ENCODE measurements at places on chromosomes 6 and 20.

DNA sequence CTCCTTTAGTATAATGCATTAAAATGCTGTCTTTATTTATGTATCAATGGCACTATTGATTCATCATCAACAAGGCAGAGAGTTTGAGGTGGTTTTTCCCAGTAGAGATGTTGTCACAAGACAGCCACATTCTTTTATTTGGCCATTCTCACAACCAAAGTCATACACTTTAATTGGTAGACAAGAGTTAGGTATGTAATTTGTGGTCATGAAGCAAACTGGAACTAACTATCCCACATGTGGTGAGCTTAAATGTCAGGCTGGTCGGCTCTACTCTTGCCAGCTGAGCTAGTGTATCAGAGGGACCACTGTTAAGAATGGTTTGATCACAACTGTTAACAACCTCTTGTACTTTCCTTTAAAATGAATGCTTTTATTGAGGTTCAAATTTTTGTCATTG, 714.6 kb downstream of the CD109 start:
- DNase-seq, result no peak

GRCh38 chr20:63186084-63186483, 29.8 kb downstream of the YTHDF1 start:
- DNase-seq, result no peak

DNA sequence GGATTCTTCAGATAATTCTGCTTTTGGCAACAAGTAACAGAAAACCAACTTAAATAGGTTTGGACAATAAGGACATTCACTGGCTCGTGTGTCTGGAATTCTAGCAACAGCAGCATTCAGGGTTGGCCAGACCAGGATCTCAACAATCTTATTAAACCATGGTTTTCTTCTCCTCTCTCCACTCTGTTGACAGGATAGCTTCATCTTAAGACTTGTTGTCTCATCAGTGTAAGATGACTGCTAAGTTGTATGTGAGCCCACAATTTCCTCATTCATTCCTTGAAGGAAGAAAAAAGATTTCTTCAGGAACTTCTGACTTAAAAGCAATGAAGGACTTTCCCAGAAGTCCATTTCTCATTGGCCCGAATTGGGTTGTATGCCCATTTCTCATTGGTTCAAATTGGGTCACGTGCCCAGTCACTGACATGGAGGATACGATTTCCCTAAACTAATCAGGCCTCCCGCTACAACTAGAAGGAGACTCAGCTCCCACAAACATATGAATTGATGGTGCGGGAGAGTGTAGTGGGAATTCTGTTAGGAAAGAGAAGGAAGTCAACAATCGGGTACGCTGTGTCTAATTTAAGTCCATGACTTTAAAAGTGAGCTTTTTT, 83.7 kb downstream of the SLC22A3 start:
- no peak for DNase-seq

GRCh38 chr6:167058261-167058660, 59.1 kb downstream of the CEP43 start:
- DNase-seq, result no peak

GRCh38 chr6:36126553-36127458, 3.5 kb upstream of the MAPK13 start:
- peak; percentile 56 for DNase-seq

DNA sequence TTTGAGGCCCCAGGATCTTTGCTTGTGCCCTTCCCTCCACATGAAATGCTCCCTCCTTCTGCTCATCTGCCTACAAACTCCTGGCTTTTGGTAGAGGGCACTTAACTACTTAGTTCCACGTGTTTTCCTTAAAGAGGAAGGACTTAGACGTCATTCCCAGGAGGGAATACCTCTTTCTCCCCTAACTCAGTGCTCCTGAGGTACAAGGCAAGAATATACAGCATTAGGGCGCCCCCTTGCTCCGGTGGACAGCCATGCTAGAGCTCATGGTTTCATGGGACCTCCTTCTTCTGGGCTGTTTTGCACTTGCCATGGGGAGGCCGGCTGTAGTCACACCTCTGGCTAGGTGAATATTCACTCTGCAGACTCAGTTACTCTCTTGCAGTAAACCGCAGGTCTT, 93.8 kb upstream of the LY86 start:
- peak; percentile 18 for DNase-seq

DNA sequence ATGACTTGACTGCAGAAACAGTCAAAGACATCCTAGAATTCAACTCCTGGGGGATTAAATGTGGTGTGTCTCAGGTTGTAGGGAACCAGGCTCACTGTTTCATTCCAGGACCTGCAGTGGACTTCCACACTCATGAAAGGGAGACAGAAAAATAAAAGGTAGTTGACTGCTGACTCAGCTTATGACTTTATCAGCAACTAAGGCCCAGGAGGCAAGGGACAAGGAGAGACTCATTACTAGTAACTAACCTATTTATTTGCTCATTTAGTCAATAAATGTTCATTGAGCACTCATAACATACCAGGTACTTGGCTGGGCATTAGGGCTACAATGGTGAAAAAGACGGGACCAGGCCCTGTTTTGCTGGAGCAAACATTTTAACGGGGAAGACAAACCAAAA, 2.9 kb downstream of the ZSCAN31 start:
- DNase-seq, result no peak

- DNase-seq, result no peak
Observed at GRCh38 chr20:60937585-60937984, 314.5 kb upstream of the CDH4 start.

DNA sequence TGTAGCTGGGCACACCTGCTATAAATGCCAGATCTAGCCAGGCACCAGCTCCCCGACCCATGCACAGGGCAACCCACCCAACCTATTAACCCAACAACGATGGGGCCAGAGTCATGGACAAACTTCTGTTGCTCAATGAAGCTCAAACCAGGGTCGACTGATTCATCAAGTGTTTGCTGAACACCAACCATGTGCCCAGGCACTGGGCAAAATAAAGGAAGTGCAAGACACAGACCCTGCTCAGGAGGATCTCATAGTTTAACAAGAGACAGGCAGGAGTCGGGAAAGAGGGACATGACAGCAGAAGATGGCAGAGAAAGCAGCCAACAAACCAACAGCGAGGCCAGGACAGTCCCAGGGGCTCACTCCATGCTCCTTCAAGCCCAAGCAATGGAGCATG, 18.8 kb downstream of the KCNK5 start:
- no peak for DNase-seq

DNA sequence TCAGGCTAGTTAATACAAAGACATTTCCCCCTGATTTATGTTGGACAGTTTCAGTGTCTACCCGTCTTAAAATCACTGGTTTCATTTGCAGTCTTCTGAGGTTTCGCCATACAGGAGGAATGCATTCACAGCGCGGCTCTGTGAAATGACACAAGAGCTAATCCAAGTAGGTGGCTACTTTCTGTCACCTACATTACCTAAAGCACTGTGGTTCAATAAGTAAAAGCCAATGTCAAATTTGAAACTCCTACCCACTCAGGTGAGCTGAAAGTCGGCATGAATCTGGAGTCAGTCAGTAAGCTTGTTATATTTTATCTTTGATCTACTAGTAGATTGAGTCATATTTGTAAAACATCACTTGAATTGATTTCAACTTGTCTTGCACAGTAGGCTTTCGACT, 370.8 kb downstream of the LAMA2 start:
- no peak for DNase-seq

DNA sequence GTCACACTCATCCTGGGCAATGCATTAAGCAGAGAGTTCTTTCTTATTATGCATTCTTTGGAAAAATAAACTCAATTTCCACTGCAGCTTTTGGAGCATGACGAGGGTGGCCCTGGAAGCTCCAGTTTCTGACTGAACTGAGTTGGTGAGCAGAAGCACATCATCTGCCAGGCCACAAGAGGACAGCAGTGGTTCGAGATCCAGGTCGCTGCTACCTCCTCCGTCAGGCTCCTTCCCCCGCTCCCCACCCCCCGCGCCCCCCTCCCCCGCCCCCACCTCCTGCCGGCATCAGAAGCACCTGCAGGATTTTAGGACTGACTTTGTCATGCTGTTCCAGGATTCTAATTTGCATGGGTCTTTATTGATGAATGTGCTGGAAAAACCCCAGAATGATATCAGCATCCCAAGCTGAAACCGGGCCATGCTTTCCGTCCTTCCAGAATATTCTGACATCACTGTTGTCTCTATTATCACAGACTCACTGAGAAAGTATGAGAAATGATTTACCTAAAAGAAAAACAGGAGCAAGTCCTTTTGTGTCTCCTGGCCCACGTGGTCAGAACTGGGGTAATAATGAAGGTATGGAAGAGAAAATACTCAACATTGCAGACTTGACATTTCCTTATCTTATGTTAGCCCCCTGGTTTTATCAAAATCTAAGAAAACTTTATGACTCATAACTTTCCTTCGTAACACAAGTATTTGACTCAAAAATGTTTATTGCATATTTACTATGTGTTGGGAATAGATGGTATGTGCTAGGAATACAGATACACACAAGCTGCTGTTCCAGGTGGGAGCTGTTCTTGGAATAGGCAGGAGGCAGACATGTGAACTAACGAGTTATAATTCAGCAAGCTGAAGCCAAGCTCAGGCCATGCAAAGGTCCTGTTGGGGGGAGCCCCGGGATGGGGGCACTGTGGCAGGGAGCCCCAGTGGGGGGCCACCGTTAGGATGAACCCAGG, 220.2 kb upstream of the EXOC2 start:
- no peak for DNase-seq

DNA sequence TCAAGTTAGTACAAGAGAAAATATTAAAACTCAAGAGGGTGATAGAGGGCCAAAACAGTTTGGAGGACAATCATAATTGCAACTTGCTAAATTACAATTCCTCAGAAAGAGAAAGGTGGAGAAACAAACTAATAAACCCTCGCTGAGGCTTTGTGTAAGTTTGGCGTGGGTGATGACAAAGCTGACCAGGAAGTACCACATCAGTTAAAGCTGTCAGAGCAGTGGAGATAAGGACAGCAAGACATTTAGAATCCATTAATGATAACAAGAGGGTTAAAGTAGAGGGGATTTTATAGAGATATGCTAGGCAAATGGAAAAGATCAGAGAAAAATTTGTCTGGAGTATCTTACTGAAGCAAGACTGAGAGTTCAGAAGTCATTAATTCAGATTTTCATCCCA, 334.4 kb downstream of the TFAP2B start:
- no peak for DNase-seq

DNA sequence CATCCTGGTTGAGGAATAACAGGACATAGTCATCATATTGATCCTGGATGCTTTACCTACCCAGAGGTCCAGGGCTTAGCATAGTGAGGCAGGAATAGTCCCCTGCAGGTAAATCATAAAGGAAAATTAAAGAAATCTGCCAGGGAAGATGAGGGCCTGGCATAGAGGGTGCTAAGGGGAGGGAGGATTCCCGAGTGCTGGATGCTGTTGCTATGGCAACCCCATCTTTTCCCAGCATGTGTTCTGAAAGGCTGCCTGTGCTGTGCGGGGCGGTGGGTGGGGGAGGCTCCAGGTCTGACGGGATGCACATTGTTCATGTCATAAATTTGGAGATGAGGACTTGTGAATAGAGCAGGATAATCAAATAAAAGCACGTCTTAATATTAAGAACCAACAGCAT, 212.6 kb upstream of the PCSK2 start:
- no peak for DNase-seq

- DNase-seq, result no peak
Observed at GRCh38 chr6:159254186-159254585, 85.0 kb downstream of the FNDC1 start.

GRCh38 chr6:158666628-158667359, 16.9 kb downstream of the SYTL3 start:
- no peak for DNase-seq

DNA sequence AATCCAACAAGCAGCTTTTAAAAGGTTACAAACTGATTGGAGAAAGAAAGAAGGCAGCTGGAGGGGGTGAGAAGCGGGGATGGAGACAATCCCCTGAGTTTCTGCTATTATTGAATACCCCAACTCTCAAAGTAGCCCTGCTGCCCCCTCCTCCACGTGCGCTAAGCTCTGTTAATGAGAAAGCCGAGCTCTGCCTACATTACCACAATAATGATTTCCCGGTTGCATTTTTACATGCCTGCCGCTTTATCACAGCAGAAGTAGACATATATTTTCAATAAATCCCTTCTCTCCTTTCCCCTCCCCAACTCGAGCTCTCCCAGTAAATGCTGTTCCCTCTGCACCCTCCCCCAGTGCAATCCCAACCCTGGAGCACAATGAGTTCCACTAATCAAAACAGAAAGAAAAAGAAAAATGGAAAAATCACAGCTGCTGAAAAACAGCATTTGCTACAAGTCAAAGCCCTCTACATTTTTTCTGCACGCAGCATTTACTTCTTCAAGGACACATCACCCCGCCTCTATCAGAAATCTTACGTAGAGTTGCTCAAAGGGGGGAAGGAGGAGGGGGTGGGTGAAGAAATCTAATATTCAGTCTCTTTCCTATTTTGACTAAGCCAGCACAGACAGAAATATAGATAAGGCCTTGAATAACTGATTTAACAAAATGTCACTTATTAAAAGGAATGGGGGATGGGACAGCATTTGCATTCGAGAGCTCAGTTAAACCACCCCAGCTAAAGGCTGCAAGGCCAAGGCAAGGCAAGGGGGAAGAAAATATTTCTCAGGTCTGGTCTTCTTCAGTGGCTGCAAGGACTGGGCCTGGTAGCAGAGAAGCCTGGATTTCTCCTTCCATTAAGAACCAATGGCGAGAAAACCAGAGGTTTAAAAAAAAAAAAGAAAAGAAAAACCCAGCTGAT, 10.7 kb downstream of the TRERF1 start:
- no peak for DNase-seq

DNA sequence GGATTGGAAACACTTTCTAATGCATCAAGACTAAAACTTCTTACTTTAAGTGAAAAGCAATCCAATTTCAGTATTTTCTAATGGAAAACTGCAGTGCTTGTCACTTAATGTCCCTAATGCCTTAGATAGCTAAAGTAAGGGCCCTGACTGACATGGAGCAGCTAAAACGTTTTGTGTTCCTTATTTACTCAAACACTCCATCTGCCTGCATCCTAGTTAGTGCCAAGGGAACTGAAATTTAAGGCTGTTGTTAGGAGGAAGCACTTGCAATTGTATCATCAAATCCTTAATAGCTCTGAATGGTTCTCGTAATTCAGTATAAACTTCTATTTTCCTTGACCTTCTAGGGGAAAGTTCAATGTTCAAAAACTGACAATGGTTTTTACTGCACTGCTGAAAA, 127.4 kb downstream of the GJA10 start:
- DNase-seq, result no peak

All from H54 (cell line).